ENCODE measurements at places on chromosomes 3 and 15.
A peak's percentile ranks its signal among the peaks of the same experiment; 100 is the strongest.

DNA sequence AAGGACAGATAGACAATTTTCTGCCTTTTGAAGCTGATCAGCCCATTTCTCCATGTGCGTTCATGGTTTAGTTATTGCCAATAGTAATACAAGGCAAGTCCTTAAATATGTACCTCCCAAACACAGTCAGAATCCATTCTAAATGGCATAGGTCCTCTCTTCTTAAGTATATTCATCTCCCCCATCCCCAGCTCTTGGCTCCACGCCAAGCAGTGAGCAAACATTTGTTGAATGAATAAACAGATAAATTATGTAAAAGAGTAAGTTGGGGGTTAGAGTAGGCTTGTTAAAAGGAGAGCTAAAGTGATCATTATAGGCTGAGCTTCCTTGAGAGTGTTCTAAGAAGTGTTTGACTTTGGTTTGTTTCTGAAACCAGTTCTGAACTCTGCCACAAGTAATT is 241.3 kb downstream of the ITPR1 start:
- no peak for DNase-seq

- DNase-seq: no peak
Observed at GRCh38 chr3:123655400-123655799, 70.5 kb upstream of the HACD2 start.

GRCh38 chr3:77324105-77324504 is 284.2 kb downstream of the ROBO2 start:
- DNase-seq: peak; percentile 18

- no peak for DNase-seq
Observed at GRCh38 chr3:194271460-194272035, 79.6 kb downstream of the CPN2 start.

GRCh38 chr3:3631114-3631513 is 168.1 kb upstream of the LRRN1 start:
- DNase-seq: no peak

- DNase-seq: no peak
Observed at GRCh38 chr15:85623315-85624049, 171.2 kb downstream of the KLHL25 start.

DNA sequence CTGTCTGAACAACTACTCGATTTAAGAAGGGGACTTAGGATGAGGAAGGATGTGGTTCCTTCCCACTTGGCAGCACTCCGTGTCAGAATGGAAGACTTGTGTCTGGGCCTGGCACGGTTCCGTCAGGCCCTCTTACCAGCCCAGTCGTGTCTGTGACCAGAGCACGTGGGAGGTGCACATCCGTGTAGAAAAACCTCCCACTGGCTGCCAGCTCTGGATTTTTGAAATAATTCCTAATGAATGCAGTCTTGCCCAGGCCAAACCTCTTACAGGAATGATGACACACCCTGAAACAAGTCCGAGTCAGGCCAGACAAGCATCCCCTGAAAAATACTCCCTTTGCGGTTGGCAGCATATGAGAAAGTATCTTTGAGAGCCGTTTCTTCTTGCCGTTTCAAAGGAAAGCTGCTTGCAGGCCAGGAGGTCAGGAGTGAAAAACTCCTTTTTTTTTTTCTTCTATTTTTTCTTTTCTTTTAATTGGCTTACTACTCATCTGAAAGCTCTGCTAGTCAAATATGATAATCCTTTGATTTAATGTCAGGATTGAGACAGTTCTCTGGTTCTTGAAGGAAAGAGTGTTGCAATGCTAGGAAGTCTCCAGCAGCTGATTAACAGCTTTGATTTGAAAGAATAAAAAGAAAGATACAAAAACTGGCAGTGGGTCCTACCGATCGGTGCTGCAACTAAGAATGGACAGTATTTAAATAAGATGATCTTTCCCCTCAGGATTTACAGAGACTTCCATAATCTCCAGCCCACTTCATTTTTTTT is 19.8 kb downstream of the IL1RAP start:
- peak; percentile 69 for DNase-seq

GRCh38 chr3:166809520-166809919 is 570.6 kb downstream of the ZBBX start:
- DNase-seq: no peak

DNA sequence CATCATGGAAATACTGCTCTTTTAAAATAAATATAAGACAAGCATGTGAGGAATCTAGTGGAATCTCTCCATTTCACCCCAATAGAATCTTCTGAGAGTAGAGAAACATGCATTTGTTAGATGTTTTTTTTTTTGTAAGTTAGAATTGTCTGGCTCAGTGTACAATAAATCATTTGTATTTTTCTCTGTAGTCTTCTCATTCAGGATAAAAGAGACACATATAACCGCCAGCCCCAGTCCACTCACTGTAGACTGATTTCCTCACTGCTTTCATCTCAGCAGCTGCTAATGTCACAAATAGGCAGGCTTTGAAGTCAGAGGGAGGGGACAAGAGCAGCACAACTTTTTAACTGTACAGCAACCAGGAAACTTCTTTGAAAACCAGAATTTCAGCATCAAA is 140.2 kb upstream of the RBMS3 start:
- no peak for DNase-seq

Data from BJ (cell line).